ENCODE measurements at places on chromosomes 2 and 18. TPM values are rescaled to one million over a fixed set of nuclear protein-coding genes. Genes with fewer than 3 reads are reported as not detected.

DNA sequence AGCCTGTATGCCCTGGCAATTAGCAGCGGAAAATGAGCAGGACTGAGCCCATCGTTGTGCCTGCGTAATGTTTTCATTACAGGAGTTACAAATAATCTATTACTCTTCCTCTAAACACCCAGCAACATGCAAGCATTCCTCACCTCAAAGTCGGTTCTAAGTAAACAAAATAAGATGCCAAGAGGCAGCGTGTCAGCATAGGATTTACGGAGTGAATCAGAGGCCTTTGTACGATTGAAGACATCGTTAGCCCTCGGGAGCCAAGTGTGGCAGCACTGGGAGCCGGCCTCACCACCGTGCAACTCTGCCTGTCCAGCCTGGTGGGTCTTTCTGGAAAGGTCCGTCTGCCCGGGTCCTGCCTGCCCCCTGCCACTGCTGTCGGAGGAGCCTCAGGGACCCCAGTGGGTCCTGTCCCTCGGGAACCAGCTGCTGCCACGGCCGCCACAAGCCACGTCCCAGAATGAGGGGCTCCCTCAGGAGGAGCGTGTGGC is 80.1 kb upstream of the CTDP1 start:
- no peak for DNase-seq

- DNase-seq: peak; percentile 24
Measured at GRCh38 chr18:48161191-48161910, 230.9 kb upstream of the SMAD2 start.

DNA sequence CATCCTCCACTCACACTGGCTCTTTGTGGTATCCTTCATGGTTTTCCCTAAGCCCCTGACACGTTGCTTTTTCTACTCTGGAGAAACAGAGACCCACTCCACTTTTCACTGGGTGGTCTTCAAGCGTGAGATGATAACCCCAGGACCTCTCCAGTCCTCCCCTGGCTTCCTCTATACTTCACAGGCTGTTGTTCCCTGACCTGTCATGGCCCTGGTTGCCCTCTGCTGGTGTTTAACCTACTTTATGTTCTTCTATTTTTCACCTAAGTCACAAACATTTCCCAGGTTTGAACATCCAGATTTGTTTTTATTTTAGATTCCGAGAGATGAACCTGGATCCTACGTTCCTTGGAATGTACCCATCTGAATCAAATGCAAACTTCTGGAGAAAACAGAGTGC is 84.5 kb downstream of the AOX1 start:
- DNase-seq: no peak

GRCh38 chr2:14535156-14535555 is 97.4 kb upstream of the LRATD1 start:
- DNase-seq: no peak

- DNase-seq: no peak
Measured at GRCh38 chr18:35973650-35974049, 1.2 kb downstream of the RMP24 start.

DNA sequence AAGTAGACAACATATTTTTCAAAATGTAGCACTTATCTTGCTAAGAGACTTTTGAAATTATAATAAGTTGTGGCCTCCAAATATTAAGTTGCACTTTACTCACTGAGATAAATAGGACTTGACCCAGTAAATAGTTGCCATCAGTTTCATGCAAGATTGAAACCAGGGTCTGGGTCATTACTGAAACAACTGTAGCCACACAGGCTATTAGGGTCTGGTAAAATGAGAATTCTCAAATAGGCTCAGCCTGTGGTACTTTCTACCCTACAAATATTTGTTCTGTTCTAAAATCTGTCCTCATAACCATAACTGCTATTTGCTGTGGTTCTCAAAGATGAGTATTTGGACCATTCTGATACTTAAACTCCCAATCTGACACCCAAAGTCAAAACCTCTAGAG is 115.4 kb upstream of the STK17B start:
- no peak for DNase-seq

DNA sequence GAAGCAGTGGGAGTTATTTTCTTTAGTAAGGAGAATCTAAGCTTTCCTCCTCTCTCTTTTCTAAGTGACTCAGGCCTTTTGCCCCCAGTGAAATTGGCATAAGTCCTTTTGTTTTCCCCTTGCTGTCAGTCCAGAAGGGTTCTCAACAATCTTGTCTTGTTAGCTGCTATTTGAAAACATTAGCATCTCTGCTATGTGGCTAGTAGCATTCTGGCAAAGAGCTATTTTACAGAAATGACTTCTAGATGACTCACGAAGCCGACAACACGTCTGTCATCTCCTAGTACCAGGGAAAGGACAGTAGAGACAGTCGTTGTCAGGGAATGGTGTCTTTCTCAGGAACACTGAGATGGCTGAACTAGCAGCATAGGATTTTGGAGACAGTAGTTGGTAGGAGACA is 14.7 kb downstream of the SMARCAL1 start:
- peak; percentile 58 for DNase-seq

- no peak for DNase-seq
Measured at GRCh38 chr2:85283641-85284040, 44.1 kb downstream of the TGOLN2 start.

DNA sequence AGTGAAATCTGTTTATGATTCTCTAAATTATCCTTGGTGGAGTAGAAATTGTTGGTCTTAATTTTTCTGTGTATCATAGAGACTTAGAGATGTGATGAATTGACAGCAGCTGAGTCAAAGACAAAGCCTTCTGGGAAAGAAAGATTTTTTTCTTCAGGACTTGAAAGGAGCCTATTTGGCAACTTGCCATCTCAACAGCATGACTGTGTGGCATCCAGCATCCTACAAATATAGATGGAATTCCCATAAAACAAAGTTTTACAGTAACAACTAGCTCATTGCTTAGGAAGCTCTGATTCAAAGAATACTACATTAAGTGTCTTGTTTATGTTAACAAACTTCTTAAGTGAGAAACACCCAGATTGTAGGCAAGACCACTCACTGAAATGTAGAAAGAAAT is 79.2 kb upstream of the SETBP1 start:
- DNase-seq: peak; percentile 88

- no peak for DNase-seq
Measured at GRCh38 chr2:209382775-209383174, 41.1 kb upstream of the MAP2 start.

DNA sequence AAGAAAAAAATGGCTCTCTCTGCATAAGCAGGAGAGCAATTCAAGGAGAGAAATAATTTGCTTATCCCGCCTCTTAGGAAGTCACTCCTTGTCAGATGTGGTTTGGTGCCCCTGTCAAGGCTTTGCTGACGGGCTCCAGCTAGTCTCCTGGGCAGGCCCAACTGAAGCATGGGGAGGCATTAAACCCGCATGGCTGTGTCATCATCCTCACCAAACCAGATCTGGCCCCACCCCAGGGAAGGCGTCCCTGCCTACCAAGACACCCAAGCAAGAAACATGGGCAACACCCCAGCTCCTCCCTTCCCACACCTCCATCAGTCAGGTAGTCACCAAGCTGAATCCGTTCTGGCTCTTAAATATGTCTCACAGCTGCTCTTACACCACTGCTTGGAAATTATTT is 108.0 kb downstream of the SGPP2 start:
- DNase-seq: no peak

- no peak for DNase-seq
Measured at GRCh38 chr2:116145031-116145430, 1669.5 kb upstream of the DDX18 start.

DNA sequence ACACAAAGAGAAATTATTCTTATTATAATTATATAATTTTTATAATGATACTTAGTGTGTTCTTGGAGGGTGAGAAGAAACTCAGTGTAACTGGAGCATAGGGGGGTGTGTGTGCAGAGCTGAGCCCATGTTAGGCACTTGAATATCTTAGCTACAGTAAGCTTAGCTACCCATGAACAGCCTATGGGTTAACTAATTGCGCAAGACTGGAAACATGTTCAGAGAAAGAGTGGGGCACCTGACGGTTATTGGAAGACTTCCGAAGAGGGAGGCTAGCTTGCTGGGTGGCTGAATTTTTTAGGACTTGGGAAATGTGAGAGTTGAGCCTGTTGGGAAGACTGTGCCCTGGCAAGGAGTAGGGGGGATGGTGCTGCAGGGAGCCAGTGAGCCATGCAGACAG is 229.2 kb downstream of the SLC4A3 start:
- no peak for DNase-seq

GRCh38 chr2:78293768-78294167 is 731.7 kb upstream of the REG3G start:
- DNase-seq: no peak

DNA sequence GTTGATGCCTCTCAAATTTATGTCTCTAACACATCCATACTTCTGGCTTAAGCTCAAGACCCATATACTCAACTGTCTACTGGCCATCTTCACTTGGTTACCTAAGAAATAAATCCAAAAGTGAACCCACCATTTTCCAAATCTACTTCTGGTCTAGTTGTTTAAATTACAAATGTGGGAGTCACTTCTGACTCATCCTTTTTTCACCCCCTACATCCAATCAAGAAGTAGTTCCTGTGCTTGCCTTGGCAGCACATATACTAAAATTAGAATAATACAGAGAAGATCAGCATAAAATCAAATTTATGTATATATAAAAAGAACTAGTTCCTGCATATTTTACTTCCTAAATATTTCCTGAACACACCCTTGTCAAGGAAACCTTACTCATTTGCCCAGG is 53.6 kb downstream of the STRN start:
- DNase-seq: no peak

- DNase-seq: no peak
Measured at GRCh38 chr2:98835831-98836385, 100.1 kb downstream of the CRACDL start.

DNA sequence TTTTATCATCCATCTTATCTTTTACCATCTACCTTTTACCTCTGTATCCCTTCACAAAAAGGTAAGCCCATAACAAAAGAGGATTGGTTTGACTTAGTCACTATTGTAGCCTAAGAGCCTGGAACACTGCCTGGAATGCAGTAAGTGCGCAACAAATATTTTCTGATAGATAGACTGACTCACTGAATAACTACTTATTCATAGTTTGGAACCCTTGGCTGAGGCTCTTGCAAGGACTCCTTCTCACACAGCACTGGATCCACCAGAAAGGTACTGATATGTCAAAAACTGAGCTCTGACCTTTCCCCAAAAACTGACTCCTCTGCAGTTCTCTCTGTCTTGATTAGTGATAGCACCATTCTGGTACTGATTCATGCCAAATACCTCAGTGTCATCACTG is 426.7 kb downstream of the SETBP1 start:
- DNase-seq: no peak

DNA sequence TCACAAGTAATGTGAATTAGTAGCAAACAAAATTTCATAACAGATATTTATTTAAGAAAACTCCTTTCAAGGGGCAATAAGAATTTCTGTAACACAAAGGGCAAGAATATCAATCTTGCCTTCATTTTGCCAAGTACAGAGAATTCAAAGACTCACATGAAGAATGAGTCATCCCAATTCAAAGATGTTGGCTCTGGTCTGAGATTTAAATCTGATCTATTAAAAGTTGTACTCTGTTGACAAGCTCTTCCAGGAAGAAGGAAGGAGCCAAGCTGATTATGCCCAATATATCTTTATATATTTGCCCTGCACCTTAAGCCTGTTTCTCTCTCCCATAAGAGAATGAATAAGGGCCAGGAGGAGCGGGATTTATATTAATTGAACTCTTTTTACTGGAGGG is 55.9 kb upstream of the RPE start:
- no peak for DNase-seq

GRCh38 chr2:16281451-16282335 is 341.3 kb downstream of the MYCN start:
- DNase-seq: no peak

Gene RND3
- polyA plus RNA-seq: 497 TPM

Gene DPYSL5
- polyA plus RNA-seq: not detected

Gene C1QL2
- not detected for polyA plus RNA-seq

Gene MRO
- polyA plus RNA-seq: not detected

Gene GREB1
- polyA plus RNA-seq: not detected

Gene ANTXR1
- polyA plus RNA-seq: 78.6 TPM

Gene C2orf81
- polyA plus RNA-seq: 0.67 TPM

Gene C2orf80
- polyA plus RNA-seq: not detected

Gene SLC8A1
- polyA plus RNA-seq: 34.5 TPM

Gene FSHR
- not detected for polyA plus RNA-seq
